ENCODE measurements at places on chromosomes 11 and 22. TPM values are rescaled to one million over a fixed set of nuclear protein-coding genes. Genes with fewer than 3 reads are reported as not detected.
A peak's percentile ranks its signal among the peaks of the same experiment; 100 is the strongest.

- no peak for DNase-seq
These were observed 1091.3 kb downstream of the TBC1D22A start for GRCh38 chr22:47853750-47854149.

DNA sequence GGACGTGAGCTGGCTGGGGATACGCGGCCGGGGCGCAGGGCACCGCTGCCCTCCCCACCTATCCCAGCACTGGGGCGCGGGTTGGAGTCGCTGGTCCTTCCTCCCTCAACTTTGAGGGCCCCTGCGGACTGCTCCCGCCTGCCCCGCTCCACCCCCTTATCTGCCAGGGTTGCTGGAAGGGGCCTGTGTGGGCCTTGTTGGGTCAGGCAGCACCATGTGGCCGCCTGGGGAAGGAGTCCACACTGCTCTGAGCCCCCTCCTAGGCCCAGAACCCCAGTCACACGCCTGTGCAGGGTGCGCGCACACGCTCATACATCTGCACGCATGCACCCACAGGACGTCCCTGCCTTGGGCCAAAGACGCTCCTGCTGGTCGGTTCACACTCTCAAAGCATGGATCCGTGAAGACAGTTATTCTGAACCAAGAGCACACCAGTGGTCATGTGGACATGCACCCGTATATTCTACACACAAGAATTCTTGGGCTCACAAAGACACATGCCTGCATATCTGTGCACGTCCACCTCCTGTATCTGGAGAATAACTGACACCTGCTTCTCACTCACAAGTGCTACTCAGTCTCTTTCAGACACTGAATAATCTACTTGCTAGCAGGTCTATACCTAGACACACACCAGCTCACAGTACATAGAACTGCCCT, 710 bp downstream of the TUB start:
- DNase-seq = no peak

GRCh38 chr11:10646005-10646404, 47.5 kb downstream of the IRAG1 start:
- no peak for DNase-seq

DNA sequence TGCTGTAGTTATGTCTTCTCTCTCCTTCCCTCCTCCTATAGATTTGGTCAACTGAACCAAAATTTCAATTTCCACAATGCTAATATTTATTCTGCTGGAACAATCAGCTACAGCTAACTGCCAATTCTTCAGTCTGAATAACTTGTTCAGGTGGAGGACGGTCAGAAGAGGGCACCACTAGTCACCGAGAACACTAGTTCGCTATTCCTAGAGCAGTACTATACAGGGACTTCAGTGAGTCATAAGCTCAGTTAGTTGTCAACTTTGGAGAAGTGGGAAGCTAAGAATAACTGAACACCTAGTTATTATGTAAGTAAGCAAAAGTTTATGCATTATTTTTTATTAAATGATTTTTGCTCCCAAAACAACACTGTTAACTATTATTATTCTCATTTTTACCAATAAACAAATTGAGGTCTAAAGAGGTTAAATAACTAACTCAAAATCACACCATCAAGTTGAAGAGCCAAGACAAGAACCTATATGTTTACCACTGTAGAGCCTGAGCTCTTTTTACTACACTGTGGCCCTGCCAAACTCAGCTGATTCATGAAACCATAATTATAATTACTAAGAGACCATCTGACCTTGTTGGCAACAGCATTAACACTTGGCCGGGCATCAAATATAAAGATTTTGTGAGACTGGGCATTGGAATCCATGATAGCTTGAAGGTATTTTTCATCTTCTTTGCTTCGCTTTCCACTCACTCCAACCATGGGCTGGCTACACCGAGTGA, 59.0 kb downstream of the CEP57 start:
- peak; percentile 44 for DNase-seq

DNA sequence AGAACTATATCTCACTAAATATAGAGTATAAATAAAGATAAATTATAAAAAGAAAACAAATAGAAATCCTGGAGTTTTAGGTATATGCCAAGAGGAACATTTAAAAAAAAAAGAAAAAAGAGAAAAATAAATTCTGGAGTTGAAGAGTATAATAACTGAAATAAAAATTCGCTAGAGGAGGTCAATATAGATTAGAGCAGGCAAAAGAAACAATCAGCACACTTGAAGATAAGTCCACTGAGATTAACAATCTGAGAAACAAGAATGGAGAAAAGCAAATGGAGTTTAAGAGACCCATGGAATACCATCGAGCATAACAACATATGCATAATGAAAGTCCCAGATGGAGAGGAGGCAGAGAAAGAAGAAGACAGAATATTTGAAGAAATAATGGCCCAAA, 14.3 kb upstream of the BEST1 start:
- no peak for DNase-seq

DNA sequence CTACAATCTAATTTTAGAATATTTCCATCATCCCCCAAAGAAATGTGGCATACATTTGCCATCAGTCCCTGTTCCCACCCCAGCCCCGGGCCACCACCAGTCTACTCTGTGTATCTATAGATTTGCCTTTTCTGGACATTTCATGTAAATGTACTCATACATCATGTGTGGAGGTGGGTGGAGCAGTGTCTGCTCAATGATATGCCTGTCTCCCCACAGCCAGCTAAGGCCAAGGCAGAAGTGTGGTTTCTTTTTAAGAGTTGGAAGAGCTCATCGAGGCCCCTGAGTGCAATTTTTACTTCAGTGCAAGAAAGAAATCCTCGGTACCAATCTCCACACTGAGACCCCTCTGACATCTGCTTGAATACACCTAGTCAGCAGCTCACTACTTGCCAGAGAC, 80.5 kb downstream of the TP53I11 start:
- no peak for DNase-seq

DNA sequence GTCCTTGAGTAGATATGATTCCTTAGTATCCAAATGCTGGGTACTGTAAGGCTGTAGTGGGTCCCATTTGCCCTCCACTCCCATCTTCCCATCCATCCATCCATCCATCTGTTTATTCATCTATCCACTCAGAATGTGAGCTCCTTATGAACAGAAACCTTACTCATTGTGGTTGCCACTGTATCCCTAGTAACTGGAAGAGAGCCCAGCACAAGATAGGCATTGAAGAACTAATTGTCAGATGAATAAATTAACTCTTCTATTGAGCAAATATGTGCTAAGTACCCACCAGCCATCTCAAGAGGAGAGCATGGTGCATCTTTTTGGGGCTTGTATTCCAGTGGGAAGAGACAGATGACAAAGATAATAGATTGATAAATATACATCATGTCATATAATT, 86.4 kb upstream of the SEZ6L start:
- no peak for DNase-seq

- DNase-seq = peak; percentile 24
These were observed 13.3 kb downstream of the TTC38 start for GRCh38 chr22:46280999-46281623.

BTG4 gene
- 0.36 TPM for total RNA-seq

DNA sequence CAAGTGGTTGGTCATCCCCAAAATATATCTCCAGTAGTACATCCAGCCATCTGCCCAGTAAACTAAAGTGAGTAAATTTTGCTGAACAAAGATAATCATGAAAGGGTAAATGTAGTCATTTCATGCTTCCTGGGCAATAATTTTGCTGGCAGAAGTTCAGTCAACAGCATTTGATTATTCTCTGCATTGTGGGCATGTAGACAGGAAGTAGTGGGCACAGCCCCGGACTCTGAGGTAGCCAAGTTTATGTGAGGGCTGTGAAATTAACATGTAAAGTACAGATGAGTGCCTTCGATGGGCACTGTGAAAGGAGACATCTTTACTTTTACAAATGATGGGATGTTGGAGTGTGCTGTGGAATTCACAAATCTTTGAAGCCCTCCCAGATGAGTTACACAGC, 312.2 kb upstream of the MTNR1B start:
- peak; percentile 2 for DNase-seq

- DNase-seq = peak; percentile 74
These were observed 17.0 kb upstream of the KCTD14 start for GRCh38 chr11:78039919-78040671.
